ENCODE measurements at places on chromosomes 11 and 22. TPM values are rescaled to one million over a fixed set of nuclear protein-coding genes. Genes with fewer than 3 reads are reported as not detected.

DNA sequence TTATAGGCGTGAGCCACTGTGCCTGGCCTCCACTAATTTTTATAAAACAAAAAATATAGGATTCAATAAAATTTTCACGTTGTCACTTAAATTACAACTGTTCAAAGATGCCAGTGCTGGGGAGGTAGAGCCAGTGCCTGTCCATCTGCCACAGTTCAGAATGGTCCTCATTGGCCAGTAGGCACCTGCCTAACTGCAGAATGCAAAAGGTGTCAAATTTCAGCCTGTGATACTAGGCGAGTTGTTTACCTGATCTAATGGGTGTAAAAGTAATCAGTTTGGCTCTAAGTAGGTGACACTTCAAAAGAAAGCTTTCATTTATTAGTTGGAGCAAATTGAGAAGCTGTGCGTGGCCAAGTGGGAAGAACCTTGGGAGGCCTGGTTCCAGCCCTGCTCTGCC, 2.4 kb downstream of the SMARCB1 start:
- no peak overlapping the region for H3K4me3 ChIP-seq
- H3K27me3 ChIP-seq: no peaks in the 10 kb centered on the region
- peaks cover 48% of the 10 kb centered on the region for H3K4me1 ChIP-seq
- DNase-seq: no peak
- H3K27ac ChIP-seq: no peak overlapping the region
- peaks cover 15% of the 10 kb centered on the region for H3K36me3 ChIP-seq

DNA sequence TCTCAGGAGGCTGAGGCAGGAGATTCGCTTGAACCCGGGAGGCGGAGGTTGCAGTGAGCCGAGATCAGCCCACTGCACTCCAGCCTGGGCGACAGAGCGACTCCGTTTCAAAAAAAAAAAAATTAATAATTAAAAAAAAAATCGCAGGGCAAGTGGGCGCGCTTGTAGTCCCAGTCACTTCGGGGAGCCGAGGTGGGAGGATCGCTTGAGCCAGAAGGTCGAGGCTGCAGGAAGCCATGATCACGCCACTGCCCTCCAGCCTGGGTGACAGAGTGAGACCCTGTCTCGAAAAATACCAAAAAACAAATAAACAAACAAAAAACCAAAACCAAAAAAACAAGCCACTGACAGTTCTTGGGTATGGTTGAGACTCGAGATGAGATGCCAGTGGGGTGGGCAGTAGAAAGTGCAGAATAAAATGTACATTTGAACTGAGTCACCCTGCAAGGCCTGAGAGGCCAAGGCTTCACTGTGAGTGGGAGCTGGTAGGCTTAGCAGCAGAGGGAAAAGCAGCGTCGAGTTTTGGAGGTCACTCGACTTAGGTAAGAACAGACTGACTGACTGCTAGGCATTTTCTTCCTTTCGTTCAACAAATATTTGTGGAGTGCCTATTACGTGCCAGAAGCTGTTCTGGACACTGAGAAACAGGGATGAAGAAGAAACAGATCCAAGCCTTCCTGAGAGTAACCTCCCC, 635 bp upstream of the LDHA start:
- DNase-seq: peak; percentile 52
- H3K4me3 ChIP-seq: peak overlapping the region; percentile 99
- H3K4me1 ChIP-seq: peaks cover 41% of the 10 kb centered on the region
- H3K27me3 ChIP-seq: no peaks in the 10 kb centered on the region

DNA sequence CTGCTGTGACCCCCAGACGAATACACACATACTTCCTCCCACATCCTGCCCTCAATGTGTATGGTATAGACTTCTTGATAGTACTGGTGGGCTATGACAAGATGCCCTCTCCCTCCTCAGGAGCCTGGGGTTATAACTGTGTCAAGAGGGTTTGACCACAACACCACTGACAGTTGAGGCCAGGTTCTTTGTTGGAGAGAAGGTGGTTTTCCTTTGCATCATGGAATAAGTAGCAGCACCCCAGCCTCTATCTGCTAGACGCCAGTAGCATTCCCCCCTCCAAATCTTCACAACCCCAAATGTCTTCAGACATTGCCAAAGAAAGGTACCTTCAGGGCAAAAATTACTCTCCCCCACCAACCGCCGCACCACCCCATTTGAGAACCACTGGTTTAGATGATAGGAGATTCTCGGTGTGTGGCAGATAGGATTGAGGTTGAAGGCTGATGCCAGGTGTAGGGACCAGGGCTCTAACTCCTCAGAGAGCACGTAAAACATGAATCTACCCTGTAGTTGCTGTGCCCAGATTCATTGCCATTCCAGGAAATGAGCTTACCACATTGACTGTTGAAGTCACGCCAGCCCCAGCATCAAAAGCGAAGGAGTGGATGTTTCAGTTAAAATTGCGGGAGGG, 5.5 kb upstream of the MYO18B start:
- H3K4me1 ChIP-seq: peaks cover 62% of the 10 kb centered on the region
- peak; percentile 92 for DNase-seq
- H3K27ac ChIP-seq: peak overlapping the region; percentile 98
- H3K27me3 ChIP-seq: no peaks in the 10 kb centered on the region
- H3K36me3 ChIP-seq: peaks cover 50% of the 10 kb centered on the region

The MUC15 gene
- total RNA-seq: not detected

DNA sequence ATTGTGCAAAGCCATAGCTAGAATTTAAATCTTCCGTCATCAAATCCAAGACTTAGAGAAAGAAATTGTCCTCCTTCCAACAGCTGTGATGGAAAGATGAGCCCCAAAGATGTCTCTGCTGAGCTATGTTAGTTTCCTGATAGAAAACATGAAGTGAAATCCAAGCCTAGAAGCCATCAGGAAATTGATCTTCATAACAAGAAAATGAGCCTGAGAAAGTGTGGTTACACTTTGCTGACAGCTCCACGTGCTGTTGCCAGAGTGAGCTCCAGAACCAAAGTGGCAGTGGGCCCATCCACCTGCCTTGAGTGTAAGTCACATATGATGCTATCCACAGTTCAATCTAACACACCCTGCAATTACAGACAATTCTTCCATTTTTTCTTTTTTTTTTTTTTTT, 58.0 kb upstream of the UBASH3B start:
- peaks cover 8% of the 10 kb centered on the region for H3K4me1 ChIP-seq
- no peak overlapping the region for H3K4me3 ChIP-seq
- no peak overlapping the region for H3K27ac ChIP-seq
- no peaks in the 10 kb centered on the region for H3K36me3 ChIP-seq
- H3K27me3 ChIP-seq: peaks cover 29% of the 10 kb centered on the region

DNA sequence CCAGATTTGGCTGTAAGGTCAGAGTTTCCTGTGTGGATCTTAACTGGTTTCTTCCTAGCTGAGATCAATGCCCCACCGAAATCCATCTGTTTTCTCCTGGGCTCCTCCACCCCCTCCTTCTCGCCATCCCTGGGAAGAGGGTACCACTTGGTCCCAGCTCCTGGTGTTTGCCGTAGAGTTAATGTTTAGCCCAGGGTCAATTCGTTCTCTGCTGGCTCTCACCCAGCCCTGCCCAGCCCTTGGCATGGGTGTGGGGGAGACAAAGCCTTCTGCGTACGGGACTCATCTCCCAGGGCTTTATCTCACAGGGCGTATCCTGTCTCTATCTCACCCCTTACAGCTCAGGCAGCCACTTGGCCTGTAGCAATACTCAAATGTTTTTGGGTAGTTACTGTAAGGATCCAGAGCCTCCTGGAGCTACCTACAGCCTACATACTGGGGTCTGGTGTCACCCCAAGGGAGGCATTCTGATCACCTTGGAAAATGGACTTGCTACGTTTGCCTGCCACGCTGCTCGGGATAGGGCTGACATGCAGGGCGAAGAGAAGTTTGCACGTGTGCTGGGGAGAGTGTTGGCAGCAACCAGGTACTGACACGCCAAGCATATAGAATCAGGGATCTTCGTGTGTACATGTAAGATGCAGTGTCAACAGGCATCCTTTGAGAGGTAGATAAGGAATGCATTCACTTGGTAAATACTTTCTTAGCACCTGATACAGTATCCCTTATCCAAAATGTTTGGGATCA, 66.1 kb downstream of the SCN3B start:
- no peaks in the 10 kb centered on the region for H3K27me3 ChIP-seq
- no peak overlapping the region for H3K27ac ChIP-seq
- H3K4me1 ChIP-seq: peaks cover under 1% of the 10 kb centered on the region
- no peak overlapping the region for H3K4me3 ChIP-seq
- peaks cover 4% of the 10 kb centered on the region for H3K36me3 ChIP-seq
- no peak for DNase-seq

The TESMIN gene
- 11.8 TPM for total RNA-seq

The ST14 gene
- total RNA-seq: not detected

The OMP gene
- total RNA-seq: not detected

DNA sequence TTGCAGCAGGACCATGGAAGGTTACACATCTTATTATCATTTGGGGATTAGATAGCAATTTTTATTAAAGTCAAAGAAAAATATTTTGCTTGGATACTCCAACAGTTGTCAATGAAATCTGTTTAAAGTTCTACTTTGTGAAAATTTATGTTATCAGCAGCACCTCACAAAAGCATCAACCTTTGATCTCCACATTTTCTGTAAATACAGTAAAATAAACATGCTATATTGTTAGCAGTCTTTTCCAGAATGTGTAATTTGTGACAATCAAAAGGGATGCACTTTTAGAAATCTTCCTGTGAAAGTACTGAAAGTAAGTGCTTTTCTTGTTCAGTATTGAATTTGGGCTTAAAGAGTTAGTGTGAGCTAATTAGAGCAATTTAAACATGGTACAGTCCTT, 4.1 kb downstream of the SLC22A25 start:
- H3K4me1 ChIP-seq: no peaks in the 10 kb centered on the region
- H3K27ac ChIP-seq: no peak overlapping the region
- H3K4me3 ChIP-seq: no peak overlapping the region
- H3K36me3 ChIP-seq: no peaks in the 10 kb centered on the region

- no peak for DNase-seq
- H3K4me1 ChIP-seq: no peaks in the 10 kb centered on the region
- H3K27me3 ChIP-seq: peaks cover 19% of the 10 kb centered on the region
- H3K4me3 ChIP-seq: no peak overlapping the region
- no peaks in the 10 kb centered on the region for H3K36me3 ChIP-seq
- no peak overlapping the region for H3K27ac ChIP-seq
Observed at GRCh38 chr11:44408711-44409470, 99.0 kb upstream of the ALX4 start.

DNA sequence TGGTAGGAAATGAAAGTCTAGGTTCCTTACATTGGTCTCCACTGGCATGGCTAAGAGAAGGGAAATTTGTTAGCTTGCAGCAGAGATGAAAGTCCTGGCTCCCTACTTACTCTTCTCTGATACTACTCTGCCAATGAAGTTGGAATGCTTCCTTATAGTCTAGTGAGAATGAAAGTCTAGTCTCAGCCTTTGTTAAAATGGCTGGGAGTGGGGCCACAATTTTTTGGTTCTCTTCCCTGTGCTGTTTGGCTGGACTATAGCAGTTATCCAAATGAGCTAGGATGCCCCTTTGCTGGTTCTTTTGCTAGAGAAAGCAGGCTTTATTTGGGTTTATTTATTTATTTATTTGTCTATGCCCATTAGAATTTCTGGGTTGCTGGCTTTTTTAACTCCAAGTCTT, 414.3 kb downstream of the AASDHPPT start:
- no peaks in the 10 kb centered on the region for H3K36me3 ChIP-seq
- DNase-seq: no peak
- no peaks in the 10 kb centered on the region for H3K27me3 ChIP-seq

GRCh38 chr22:20080445-20080775, 369 bp downstream of the DGCR8 start:
- DNase-seq: peak; percentile 76
- H3K27me3 ChIP-seq: no peaks in the 10 kb centered on the region
- H3K4me1 ChIP-seq: peaks cover 47% of the 10 kb centered on the region

GRCh38 chr11:66891851-66892660, 35.2 kb downstream of the LRFN4 start:
- no peaks in the 10 kb centered on the region for H3K36me3 ChIP-seq
- no peak overlapping the region for H3K4me3 ChIP-seq
- peaks cover 22% of the 10 kb centered on the region for H3K27me3 ChIP-seq
- H3K27ac ChIP-seq: peak overlapping the region; percentile 29
- DNase-seq: peak; percentile 88

- no peak overlapping the region for H3K27ac ChIP-seq
- peak overlapping the region; percentile 59 for H3K4me3 ChIP-seq
- no peaks in the 10 kb centered on the region for H3K36me3 ChIP-seq
- H3K27me3 ChIP-seq: peaks cover 8% of the 10 kb centered on the region
- peak; percentile 74 for DNase-seq
- peaks cover 9% of the 10 kb centered on the region for H3K4me1 ChIP-seq
Observed at GRCh38 chr11:112797648-112798293, 163.4 kb upstream of the NCAM1 start.

DNA sequence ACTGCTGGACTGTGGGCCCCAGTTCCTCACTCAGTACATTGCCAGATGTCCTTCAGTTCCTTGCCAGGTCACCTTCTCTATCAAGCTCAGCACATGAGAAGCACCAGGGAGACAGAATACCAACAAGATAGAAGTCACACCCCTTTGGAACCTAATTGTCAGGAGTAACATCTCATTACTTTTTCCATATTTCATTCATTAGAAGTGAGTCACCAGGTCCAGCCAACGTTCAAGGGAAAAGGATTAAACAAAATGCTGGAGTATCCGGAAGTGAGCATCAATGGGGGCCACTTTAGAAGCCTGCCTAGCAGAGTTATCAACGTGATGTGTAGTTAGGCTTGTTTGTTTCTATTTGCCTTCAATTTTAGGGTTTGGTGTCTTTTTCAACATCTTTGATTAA, 569.3 kb downstream of the MIAT start:
- DNase-seq: no peak
- H3K27ac ChIP-seq: no peak overlapping the region
- H3K36me3 ChIP-seq: no peaks in the 10 kb centered on the region
- H3K4me3 ChIP-seq: no peak overlapping the region
- no peaks in the 10 kb centered on the region for H3K27me3 ChIP-seq

DNA sequence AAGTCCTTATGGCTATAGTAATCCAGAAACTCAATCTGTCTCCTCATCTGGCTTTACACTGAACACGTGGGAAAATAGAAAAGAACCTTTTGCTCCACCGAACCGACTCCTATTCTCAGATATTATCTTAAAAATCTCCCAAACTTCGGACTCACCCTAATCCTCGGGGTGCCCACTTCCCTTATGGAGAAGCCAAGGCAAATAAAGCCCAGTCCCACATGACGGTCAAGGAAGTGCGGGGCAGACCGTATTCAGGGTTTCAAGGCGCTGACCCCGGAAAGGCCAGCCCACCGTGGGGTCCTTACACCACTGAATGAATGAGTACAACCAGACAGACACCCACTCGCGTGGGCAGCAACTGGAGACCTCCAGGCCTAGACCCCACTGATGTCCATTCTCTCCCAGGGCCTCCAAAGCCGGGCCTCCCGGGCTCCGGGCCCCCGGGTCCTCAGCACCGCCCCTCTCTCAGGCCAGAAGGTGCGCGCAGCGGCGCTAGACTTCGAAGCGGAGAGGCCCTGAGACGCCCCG, 489 bp downstream of the NUP98 start:
- peaks cover 42% of the 10 kb centered on the region for H3K4me1 ChIP-seq
- no peaks in the 10 kb centered on the region for H3K27me3 ChIP-seq

The SLC7A4 gene
- 0.53 TPM for total RNA-seq

GRCh38 chr11:3622521-3622920, 19.3 kb downstream of the ART5 start:
- DNase-seq: no peak
- no peaks in the 10 kb centered on the region for H3K36me3 ChIP-seq
- no peaks in the 10 kb centered on the region for H3K4me1 ChIP-seq
- H3K27me3 ChIP-seq: no peaks in the 10 kb centered on the region
- no peak overlapping the region for H3K4me3 ChIP-seq
- H3K27ac ChIP-seq: no peak overlapping the region

All from activated CD8-positive, alpha-beta memory T cell treated with anti-CD3 and anti-CD28 coated beads, Interleukin-2, amount 10 ng/mL, durations not matched to agents 7 days and 5 days (primary cell).